CD4-positive, alpha-beta T cell treated with Interleukin-6 for 4 hours (primary cell): ENCODE measurements at places on chromosomes 12 and 14.

DNA sequence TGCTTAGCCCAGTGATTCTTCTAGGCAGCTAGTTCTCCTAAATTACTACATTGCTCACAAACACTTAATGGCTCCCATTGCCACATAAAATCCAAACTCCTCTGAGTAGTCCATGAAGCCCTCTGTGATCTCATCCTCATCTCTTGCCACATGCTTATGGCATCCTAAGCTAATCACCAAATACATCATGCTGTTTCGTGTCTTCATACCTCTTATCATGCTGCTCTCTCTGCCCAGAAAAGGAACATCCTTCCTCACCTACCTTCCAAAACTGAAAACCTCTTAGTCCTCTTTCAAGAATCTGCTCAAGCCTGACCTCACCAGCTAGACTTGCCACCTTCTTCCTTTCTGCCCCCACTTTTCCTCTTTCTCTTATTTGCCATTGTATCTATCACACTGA, 108.5 kb downstream of the DUSP6 start:
- DNase-seq = no peak

DNA sequence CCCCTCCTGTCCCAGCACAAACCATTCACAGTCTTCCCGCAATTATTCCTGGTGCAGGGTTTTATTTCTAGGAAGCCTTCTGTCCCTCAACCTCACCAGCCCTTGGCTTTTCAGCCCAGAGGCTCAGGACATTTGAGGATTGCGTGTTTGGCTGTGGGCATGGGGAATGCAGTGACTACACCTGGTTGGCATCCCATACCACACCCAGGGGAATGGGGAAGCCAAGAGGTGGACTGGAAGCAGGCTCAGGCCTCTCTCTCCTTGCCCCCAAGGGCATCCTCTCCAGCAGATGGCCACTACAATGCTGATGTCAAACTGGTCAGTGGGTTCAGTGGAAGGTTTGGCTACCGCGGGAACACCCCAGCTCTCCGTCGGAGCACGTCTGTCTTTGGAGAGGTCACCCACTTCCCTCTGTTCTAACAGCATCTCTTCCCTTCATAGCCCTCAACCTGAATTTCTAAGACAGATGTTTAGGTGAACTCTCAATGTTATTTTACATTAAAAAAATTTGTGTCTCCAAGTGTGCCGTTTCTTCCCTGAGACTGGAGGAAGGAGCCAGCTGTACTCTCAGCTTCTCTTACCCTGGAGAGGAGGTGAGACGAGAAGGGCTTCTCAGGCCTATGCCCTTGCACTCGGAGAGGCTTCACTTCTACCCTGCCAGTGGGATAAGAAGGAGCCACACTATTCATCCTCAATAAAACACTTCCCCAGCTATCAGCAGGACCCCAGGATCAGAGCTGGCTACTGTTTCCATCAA, 35.5 kb downstream of the DCAF4 start:
- DNase-seq = no peak

- DNase-seq = no peak
Measured at GRCh38 chr14:39180553-39180952, 5.5 kb downstream of the PNN start.

- DNase-seq = no peak
Measured at GRCh38 chr12:50862316-50862715, 19.6 kb downstream of the TMPRSS12 start.
